ENCODE measurements at places on chromosomes 16 and 17. TPM values are rescaled to one million over a fixed set of nuclear protein-coding genes. Genes with fewer than 3 reads are reported as not detected.

DNA sequence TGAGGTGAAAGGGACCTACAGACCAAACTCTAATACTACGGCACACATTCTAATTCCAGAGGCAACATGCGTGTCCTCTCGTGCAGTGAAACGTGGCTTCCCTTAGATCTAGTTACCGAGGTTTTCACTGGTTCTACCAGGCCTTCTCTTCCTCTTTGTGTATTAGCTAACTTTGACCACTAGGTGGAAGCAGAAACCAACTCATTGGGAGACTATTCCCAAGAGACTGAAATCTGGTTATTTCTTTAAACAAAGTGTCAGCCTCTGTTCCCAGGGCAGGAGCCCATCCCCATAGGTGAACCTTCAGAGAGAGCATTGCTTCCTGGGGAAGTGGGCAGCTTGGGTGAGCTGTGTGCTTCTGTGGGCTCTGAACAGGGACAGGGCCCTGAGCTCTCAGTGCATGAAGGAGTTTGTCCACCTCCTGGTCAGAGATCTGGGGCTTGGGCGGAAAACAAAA is 19.7 kb upstream of the RCVRN start:
- DNase-seq, result no peak
- H3K4me3 ChIP-seq, result no peak overlapping the region
- H3K27ac ChIP-seq, result no peak overlapping the region
- no peaks in the 10 kb centered on the region for H3K4me1 ChIP-seq
- H3K27me3 ChIP-seq, result no peaks in the 10 kb centered on the region

GRCh38 chr17:68482576-68483041 is 25.3 kb upstream of the WIPI1 start:
- no peak overlapping the region for H3K27ac ChIP-seq
- H3K27me3 ChIP-seq, result no peaks in the 10 kb centered on the region
- no peaks in the 10 kb centered on the region for H3K4me1 ChIP-seq
- H3K4me3 ChIP-seq, result no peak overlapping the region
- no peak for DNase-seq
- no peaks in the 10 kb centered on the region for H3K36me3 ChIP-seq

DNA sequence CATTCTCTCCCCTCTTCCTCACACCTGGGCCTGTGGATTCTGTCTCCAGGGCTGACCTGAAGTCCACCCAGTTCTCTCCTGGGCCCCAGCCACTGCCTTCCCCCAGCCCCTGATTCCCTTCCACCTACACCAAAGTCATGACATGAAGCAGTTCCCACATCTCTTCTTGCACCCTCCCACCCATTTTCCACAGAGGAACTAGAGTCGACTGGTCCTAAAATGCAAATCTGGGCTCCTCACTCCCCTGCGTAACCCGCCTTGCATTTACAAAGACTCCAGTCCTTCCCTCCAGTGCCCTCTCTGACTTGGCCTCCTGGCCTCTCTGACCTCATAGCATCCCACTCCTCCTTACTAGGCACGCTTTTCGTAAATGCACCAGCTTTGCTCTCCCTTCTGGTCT is 14.8 kb downstream of the COX6A2 start:
- no peaks in the 10 kb centered on the region for H3K27me3 ChIP-seq
- H3K4me1 ChIP-seq, result no peaks in the 10 kb centered on the region
- no peaks in the 10 kb centered on the region for H3K36me3 ChIP-seq
- no peak overlapping the region for H3K4me3 ChIP-seq
- H3K27ac ChIP-seq, result no peak overlapping the region

DNA sequence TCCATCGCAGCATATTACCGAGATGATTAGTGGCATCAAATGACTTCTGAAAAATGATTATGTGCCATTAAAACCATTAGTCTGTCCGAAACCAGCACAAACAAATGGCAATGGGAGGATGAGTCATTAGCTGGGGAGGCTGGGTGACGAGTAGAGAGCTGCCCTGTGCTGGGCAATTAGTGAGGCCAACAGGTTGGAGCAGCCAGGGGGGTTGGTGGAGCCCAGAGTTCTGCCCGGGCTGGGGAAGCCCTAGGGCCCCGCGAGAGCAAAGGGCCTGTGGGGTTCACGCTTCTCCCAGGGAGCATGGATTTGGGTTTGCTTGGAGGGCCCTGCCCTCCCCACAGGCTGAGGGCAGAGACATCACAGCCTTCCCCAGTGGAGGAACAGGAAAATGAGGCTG is 152.1 kb upstream of the RPL38 start:
- no peak overlapping the region for H3K27ac ChIP-seq
- H3K4me3 ChIP-seq, result no peak overlapping the region
- H3K4me1 ChIP-seq, result no peaks in the 10 kb centered on the region

- peak overlapping the region; percentile 93 for H3K27ac ChIP-seq
- peak overlapping the region; percentile 65 for H3K4me3 ChIP-seq
- H3K27me3 ChIP-seq, result no peaks in the 10 kb centered on the region
- H3K4me1 ChIP-seq, result peaks cover 49% of the 10 kb centered on the region
- peak; percentile 60 for DNase-seq
Observed at GRCh38 chr17:63700528-63701455, 867 bp upstream of the LIMD2 start.

DNA sequence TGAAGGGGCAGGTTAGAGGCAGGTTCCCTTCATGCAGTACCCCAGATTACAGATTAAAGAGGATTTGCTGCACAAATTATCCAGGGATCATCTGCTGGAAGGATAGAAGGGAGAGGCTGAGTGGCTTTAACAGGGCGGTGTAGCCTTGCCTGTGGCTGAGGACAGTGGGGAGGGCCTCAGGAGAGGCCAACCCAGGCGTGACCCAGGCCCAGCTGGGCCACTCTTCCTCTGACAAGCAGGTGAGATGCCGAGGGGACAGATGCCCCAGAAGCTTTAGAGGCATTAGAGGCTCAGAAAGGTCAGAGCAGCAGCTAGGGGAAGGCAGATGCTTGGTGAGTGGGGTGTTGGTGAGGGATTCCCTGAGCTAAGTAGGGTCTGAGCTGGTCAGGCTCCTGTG is 18.1 kb upstream of the MTMR4 start:
- no peaks in the 10 kb centered on the region for H3K4me1 ChIP-seq
- H3K36me3 ChIP-seq, result no peaks in the 10 kb centered on the region
- no peak for DNase-seq
- H3K4me3 ChIP-seq, result peak overlapping the region; percentile 47

GRCh38 chr17:7056386-7056785 is 12.5 kb upstream of the SLC16A11 start:
- no peak overlapping the region for H3K4me3 ChIP-seq
- no peak for DNase-seq
- no peak overlapping the region for H3K27ac ChIP-seq
- no peaks in the 10 kb centered on the region for H3K4me1 ChIP-seq

DNA sequence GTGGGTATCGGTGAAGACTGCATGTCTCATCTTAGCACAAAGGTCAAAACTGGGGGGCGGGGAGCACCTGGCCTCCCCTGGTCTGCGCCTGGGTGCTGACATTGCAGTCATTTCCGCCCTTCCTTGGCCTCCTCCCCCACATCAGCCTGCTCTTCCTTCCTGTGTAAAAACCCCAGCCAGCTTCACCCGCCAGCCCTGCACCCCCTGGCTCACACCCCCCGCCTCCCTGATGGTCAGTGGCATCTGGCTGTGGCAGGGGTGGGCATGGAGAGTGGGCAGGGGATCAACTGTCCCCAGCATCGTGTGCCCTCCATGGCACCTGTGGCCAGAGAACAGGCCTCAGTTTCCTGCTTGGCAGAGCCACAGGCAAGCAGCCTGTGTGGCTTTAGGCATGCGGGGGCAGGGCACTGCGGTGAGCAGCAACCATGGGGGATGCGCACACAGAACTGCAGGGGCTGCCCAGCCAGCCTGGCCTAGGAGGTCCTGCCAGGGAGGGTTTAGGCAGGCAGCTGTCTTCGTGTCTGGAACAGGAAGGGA is 26.5 kb upstream of the LASP1NB start:
- peaks cover 4% of the 10 kb centered on the region for H3K36me3 ChIP-seq

DNA sequence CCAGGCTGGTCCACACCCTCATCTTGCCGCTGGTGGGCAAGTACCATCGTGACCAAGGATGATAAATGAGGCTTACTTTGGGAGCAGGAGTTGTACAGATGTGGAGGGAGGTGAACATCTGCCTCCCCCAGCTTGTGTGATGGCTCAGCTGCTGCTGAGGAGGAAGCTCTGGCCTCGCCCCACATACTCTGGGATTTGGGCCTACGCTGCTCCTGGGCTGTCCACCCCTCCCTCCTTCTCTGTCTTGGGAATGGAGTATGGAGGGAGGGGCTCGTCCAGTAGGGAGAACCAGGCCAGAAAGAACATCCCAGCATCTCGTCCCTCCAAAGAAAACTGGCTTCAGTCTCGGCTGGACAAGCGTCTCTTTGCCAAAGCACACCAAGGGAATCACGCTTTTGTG is 134.8 kb upstream of the CDC42EP4 start:
- no peak overlapping the region for H3K4me3 ChIP-seq
- no peaks in the 10 kb centered on the region for H3K36me3 ChIP-seq
- H3K27ac ChIP-seq, result no peak overlapping the region

- peaks cover 19% of the 10 kb centered on the region for H3K4me1 ChIP-seq
- no peak overlapping the region for H3K27ac ChIP-seq
- H3K36me3 ChIP-seq, result no peaks in the 10 kb centered on the region
- no peak for DNase-seq
- H3K4me3 ChIP-seq, result no peak overlapping the region
Observed at GRCh38 chr16:1779741-1780676, 2.4 kb downstream of the SPSB3 start.

- H3K27ac ChIP-seq, result no peak overlapping the region
- no peaks in the 10 kb centered on the region for H3K4me1 ChIP-seq
- no peaks in the 10 kb centered on the region for H3K27me3 ChIP-seq
Observed at GRCh38 chr17:61619493-61619892, 28.5 kb upstream of the NACA2 start.

GRCh38 chr16:66036184-66036583 is 330.3 kb upstream of the CDH5 start:
- no peaks in the 10 kb centered on the region for H3K36me3 ChIP-seq
- DNase-seq, result no peak
- no peaks in the 10 kb centered on the region for H3K27me3 ChIP-seq
- H3K27ac ChIP-seq, result no peak overlapping the region

DNA sequence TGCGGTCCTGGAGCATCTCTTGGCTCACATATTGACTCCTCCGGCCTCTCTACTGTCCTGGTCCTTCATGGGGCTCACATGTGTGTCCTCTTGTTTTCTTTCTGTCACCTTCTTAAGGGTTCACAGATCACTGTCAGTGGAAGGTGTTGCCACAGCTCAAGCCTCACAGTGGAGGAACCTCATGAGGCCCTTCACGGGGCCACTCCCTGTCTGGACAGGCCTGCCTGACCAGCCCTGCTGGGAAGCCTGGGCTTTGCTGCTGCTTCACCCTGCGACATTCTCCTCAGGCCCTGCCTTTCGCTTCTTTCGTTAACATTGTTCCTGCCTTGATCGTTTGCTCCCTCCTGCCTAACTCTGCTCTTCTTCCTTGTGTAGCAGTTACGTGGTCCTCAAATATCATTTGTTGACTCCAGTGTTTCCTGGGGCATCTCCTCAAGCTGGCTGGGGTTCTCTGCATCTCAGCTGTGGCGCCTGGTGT is 55.9 kb downstream of the WDR45B start:
- peaks cover 24% of the 10 kb centered on the region for H3K4me1 ChIP-seq
- no peak for DNase-seq
- H3K36me3 ChIP-seq, result no peaks in the 10 kb centered on the region
- no peaks in the 10 kb centered on the region for H3K27me3 ChIP-seq
- H3K27ac ChIP-seq, result peak overlapping the region; percentile 70

GRCh38 chr16:54673313-54673712 is 257.4 kb upstream of the IRX5 start:
- no peak for DNase-seq
- no peak overlapping the region for H3K4me3 ChIP-seq
- H3K36me3 ChIP-seq, result no peaks in the 10 kb centered on the region

- no peak overlapping the region for H3K4me3 ChIP-seq
- H3K36me3 ChIP-seq, result no peaks in the 10 kb centered on the region
- H3K27me3 ChIP-seq, result no peaks in the 10 kb centered on the region
- H3K4me1 ChIP-seq, result no peaks in the 10 kb centered on the region
- no peak for DNase-seq
Observed at GRCh38 chr16:10001258-10001775, 180.9 kb downstream of the GRIN2A start.

DNA sequence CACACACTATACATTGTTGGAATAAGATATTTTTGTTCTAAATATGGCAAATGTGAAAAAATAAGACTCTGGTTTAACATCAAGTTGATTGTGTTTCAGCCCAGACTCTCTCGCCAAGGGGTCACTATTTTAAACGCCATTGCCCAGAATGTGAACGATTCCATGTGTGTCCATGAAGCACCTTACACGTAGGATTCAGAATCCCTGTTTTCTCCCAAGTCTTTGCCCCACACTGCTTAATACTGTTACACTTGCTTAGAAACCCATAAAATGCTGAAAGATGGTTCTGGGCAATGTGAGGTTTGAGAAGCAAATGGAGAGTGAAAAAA is 7.7 kb downstream of the HS3ST3B1 start:
- H3K36me3 ChIP-seq, result no peaks in the 10 kb centered on the region
- H3K27ac ChIP-seq, result peak overlapping the region; percentile 57
- H3K27me3 ChIP-seq, result no peaks in the 10 kb centered on the region
- peak overlapping the region; percentile 56 for H3K4me3 ChIP-seq

GRCh38 chr17:14261406-14261805 is 24.7 kb upstream of the CDRT15 start:
- no peaks in the 10 kb centered on the region for H3K4me1 ChIP-seq
- no peak overlapping the region for H3K4me3 ChIP-seq
- H3K27ac ChIP-seq, result no peak overlapping the region
- H3K36me3 ChIP-seq, result no peaks in the 10 kb centered on the region
- no peak for DNase-seq

DNA sequence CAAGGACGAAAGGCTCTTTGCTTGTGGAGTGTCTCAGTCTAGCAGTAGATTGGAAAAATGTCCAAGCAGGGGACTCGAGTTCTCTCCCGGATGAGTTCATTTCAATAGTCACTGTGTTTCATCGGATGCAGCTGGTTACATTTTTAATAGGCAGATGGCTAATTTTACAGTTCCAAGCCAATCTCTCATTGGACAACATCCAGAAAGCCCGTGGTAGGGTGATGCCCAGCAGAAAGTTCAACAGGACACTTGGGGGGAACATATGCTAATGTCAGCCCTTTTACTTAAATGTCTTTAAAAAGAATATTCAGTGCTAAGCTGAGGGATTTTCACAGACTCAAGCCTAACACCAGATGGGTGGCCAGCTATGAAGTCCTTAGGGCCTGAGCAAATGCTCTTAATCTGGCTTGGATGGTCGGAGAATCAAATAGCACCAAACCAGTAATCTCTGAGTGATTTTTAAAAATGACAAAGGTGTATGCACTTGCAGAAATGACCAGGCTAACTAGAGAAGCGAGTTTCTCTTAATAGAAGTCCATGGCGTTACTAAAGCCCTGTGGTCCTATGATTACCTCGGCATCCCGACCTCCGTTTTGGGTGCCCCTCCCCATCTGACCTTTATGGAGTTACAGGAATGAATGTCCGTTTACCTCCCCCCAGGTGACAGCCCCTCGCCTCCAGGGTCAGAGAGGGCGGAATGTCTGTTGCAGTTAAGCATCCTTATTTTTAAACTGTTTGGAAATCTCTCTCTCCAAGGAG is 289.2 kb upstream of the SALL1 start:
- H3K27ac ChIP-seq, result no peak overlapping the region
- no peaks in the 10 kb centered on the region for H3K4me1 ChIP-seq
- H3K27me3 ChIP-seq, result no peaks in the 10 kb centered on the region
- H3K36me3 ChIP-seq, result no peaks in the 10 kb centered on the region

- H3K4me3 ChIP-seq, result no peak overlapping the region
- H3K36me3 ChIP-seq, result no peaks in the 10 kb centered on the region
- H3K27ac ChIP-seq, result no peak overlapping the region
- peak; percentile 56 for DNase-seq
- no peaks in the 10 kb centered on the region for H3K4me1 ChIP-seq
Observed at GRCh38 chr17:58200024-58200633, 7.6 kb downstream of the EPX start.

The JUP gene
- total RNA-seq, result 8.2 TPM

The SHBG gene
- total RNA-seq, result not detected

The ITGA2B gene
- 0.43 TPM for total RNA-seq

The SERPINF2 gene
- 1.4 TPM for total RNA-seq

The ENPP7 gene
- not detected for total RNA-seq

The NLRP1 gene
- 259 TPM for total RNA-seq

The ALOX15 gene
- total RNA-seq, result 0.60 TPM

The UBB gene
- total RNA-seq, result 564 TPM
